Muscle of arm (tissue), 14 donors: ENCODE measurements at places on chromosomes 1 and 21.

DNA sequence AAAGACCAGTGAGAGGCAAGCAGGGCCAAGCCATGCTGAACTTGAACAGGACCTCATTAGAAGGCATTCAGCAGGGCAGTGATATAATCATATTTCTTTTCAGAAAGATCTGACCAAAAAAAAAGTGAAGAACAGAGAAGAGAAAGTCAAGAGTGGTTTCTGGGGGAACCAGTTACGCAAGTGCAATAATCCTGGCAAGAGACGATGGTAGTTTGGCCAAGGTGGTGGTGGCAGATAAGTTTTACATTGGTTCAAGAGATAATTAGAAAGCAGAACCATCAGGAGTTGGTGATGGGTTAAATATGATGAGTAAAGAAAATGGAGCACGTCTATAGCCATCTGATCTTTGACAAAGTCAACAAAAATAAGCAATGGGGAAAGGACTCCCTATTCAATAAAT, 54.3 kb downstream of the ZSWIM5 start:
- no peak for DNase-seq

DNA sequence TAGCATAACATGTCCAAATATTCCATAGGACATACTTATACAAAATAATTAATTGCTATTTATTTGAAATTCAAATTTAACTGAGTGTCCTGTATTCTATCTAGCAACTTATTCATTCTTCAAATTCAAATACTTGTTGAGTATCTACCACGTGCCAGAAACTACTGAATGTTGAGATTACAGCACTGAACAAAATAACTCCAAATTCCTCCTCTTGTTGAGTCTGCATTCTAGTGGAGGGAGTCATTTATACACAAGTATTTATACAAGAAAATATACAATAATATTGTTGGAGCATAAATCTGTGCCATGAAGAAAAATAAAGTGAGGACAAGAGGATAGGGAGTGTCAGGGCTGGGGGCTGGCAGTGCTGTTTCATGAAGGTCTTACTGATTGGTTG, 43.7 kb upstream of the CDC42BPA start:
- DNase-seq, result no peak

DNA sequence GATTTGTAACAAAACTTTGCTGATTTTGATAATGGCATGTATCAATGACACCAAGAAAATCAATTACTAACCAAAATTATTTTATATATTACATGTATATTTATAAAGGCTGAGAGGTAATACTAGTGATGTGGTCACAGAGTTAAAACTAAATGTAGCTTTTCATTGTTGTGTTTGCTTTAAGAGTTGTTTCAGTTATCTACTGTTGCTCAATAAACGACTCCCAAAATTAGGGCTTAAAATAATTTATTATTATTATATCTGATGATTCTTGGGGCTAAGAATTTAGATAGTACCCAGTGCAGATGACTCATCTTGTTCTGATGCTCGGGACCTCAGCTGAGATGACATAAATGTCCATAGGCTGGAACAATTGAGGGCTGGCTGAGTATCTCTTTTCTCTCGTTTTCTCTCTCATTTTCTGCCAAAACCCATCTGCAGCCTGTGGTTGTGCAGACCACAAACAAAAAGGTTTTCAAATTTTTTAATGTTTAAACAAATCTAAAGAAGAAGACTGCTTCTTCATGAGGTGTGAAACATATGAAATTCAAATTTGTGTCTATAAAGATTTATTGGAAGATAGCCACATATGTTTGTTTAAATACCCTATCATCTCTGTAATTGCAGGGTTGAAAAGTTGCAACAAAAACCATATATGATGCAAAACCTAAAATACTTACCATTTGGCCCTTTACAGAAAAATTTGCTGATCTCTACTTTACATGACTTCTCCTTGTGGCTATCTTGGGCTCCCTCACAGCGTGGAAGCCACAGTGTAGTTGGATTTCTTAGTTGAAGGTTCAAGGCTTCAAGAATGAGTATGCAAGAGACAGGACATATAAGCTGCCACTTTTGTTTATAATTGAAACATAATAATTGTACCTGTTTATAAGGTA, 14.8 kb upstream of the PTPRC start:
- DNase-seq, result no peak

- no peak for DNase-seq
Measured at GRCh38 chr1:236543065-236543669, 19.4 kb downstream of the LGALS8 start.

DNA sequence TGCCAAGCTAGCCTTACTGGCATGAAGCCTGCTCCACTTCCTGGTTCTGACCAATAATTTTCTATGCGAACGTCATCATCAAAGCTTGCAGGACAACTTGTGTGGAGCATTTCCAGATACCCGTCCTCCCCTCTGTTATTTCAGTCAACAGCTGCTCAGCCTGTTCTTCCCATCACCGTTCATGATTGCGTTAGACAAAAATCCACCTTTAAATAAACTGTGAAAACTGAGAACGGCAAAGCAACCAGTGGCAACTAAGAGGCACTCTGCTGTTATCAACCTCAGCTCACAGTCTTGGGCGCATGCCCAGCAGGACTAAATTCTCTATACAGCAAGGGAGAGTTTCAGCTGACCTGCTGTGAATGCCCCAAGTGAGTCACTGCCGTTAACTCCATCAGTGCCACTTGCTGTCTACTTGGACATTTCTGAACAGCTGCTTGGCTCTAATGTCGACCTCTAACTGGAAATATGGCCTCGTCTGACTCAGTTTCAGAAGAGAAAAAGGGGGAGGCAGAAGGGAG, 207.4 kb upstream of the RUNX1 start:
- peak; percentile 78 for DNase-seq
